ENCODE measurements at places on chromosomes 4 and X.
A peak's percentile ranks its signal among the peaks of the same experiment; 100 is the strongest.

DNA sequence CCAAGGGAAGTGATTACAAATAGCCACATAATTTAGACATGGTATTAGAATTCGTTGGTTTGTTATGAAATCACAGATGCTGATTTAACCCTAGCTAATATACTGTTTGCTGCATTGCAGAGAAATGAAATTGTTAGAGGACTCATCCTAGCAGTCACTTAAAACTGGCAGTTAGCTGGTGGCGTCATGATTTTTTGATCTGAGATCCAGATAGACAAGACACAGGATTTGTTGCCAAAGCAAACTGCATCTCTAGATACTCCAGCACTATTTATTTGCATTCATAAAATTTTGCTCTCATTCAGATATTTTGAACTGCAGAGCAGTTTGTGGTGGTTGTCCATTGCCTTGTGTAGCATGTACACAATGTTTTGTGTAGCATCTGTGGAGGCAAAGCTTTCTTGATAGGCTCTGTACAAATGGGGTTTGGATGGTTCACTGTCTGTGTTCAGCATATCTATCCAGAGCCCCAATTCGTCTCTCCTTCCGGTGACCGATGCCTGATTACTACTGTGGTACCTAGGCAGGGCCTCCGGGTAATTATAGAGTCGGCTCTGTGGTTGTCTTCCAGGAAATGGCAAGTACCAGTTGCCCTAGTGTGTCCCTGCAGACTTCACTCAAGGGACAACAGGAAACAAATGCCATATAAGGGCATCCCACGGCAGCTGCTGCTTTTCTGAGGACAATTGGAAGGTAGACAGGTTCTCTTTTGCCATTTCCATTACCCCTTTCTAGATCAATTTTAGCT is 30.1 kb upstream of the SPARCL1 start:
- peaks cover 1% of the 10 kb centered on the region for H3K4me1 ChIP-seq
- no peak overlapping the region for H3K4me3 ChIP-seq
- no peak for DNase-seq
- H3K36me3 ChIP-seq = no peaks in the 10 kb centered on the region

DNA sequence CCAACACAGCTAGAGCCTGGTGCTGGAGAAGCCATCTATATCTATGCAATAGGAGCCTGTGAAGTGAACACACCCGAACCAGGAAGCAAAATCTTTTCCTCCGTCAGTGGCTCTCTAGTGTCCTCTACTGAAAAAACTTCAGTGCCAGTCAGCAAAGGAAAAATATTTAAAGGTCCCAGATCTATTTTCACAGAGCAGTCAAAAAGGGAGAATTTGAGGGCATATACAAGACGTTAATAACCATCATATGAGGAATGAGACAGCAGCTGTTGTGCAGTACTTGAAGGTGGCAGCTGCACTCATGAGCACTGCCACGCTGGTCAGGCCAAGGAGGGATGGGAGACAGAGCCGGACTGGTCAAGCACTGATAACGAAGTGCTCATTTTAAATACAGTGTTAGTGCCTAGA is 14.4 kb downstream of the MCUB start:
- DNase-seq = no peak
- no peak overlapping the region for H3K27ac ChIP-seq
- H3K36me3 ChIP-seq = no peaks in the 10 kb centered on the region
- H3K4me1 ChIP-seq = no peaks in the 10 kb centered on the region
- no peaks in the 10 kb centered on the region for H3K27me3 ChIP-seq

DNA sequence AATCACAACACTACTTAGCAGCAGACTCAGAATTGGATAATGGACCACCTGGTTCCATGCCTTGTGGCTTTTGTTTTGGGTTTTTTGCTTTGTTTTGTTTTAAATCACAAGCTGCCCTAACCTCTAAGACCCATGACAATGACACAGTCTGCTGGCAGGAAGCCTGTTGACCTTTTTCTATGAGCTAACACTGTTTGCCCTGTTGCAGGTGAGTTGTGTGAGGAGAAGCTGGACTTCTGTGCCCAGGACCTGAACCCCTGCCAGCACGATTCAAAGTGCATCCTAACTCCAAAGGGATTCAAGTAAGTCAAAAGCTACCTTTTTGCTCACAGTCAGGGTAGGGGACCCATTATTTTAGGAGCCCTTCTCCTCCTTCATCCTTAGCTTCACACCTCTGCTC is 110.8 kb upstream of the PACRGL start:
- peaks cover 31% of the 10 kb centered on the region for H3K36me3 ChIP-seq
- no peak overlapping the region for H3K27ac ChIP-seq
- H3K4me3 ChIP-seq = no peak overlapping the region

DNA sequence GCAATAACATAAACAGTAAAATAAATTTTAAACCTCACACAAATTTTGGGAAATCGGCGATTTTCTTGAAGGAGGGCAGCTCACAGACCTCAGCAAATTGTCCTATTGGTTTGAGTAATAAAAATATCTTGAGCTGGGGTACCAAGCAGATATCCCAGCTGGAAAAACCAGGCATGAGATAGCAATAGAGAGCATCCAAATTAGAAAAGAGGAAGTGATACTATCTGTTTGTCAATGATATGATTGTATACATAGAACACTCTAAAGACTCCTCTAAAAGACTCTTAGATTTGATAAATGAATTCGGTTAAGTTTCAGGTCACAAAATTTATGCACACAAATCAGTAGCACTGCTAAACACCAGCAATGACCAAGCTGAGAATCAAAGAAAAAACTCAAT is 90.5 kb upstream of the ACTRT1 start:
- H3K4me1 ChIP-seq = no peaks in the 10 kb centered on the region
- H3K27me3 ChIP-seq = no peaks in the 10 kb centered on the region
- H3K27ac ChIP-seq = no peak overlapping the region

- H3K4me3 ChIP-seq = no peak overlapping the region
- DNase-seq = no peak
- H3K36me3 ChIP-seq = no peaks in the 10 kb centered on the region
These were observed 75.9 kb downstream of the NAA11 start for GRCh38 chr4:79249881-79250503.

DNA sequence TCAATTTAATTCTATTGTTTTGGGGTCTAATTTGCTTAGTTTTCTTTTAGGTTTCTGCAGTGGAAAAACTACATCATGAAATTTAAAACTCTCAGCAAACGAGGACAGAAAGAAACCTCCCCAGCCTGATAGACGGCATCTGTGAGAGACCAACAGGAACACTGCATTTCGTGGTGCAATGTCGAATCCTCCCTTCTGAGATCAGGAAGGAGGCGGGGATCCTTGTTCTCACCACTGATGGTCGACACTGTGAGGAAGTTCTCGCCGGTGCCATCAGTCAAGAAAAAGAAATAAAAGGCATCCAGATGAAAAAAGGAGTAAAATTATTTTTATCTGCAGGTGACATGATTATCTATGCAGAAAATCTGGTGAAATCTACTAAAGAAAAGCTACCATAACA is 16.5 kb downstream of the GAK start:
- H3K27ac ChIP-seq = no peak overlapping the region
- H3K36me3 ChIP-seq = peaks cover 27% of the 10 kb centered on the region
- H3K4me1 ChIP-seq = peaks cover 4% of the 10 kb centered on the region
- no peaks in the 10 kb centered on the region for H3K27me3 ChIP-seq
- DNase-seq = peak; percentile 35
- H3K4me3 ChIP-seq = peak overlapping the region; percentile 32

DNA sequence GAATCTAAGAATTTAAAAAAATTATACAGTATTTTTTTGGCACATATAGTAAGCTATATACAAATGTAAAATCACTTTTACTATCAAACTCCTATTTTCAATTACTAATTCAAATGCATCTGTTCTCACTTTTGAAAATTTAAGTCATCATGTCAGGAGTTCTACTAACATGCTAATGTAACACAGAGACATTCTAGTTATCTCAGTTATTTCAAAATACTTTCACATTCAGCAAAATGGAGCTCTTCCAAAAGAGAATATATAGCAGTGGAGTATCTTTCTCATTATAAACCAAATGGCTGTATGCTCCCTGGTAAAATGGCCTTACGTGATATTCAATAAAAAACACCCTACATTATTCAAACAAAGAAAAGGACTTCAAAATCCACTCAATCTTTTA is 42.3 kb downstream of the RFC1 start:
- H3K36me3 ChIP-seq = peaks cover 4% of the 10 kb centered on the region
- no peaks in the 10 kb centered on the region for H3K27me3 ChIP-seq
- peaks cover 5% of the 10 kb centered on the region for H3K4me1 ChIP-seq
- no peak overlapping the region for H3K4me3 ChIP-seq

- peak overlapping the region; percentile 60 for H3K27ac ChIP-seq
- peaks cover 11% of the 10 kb centered on the region for H3K4me1 ChIP-seq
- H3K36me3 ChIP-seq = no peaks in the 10 kb centered on the region
- H3K4me3 ChIP-seq = no peak overlapping the region
These were observed 7.8 kb downstream of the PAPSS1 start for GRCh38 chr4:107712236-107712635.

DNA sequence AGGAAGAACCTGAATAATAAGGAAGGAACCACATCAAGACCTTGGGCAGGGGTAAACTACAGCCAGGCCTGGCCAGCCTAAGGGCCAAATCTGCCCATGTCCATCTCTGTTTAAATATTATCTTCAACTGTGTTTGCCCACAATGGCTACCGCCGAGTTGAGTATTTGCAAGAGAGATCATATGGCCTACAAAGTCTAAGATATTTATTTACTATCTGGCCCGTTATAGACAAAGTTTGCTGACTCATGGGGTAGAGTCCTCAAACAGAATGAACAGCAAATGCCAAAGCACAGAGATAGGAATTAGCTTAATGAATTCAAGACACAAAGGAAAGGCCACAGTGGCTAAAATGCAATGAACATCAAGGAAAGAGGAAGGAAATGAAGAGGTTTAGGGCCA is 44.8 kb downstream of the RPS6KA3 start:
- peaks cover 3% of the 10 kb centered on the region for H3K27me3 ChIP-seq
- H3K4me1 ChIP-seq = no peaks in the 10 kb centered on the region
- no peak overlapping the region for H3K27ac ChIP-seq
- H3K4me3 ChIP-seq = no peak overlapping the region

- DNase-seq = no peak
- H3K27ac ChIP-seq = no peak overlapping the region
These were observed 14.0 kb downstream of the TMEM154 start for GRCh38 chr4:152665691-152666395.

DNA sequence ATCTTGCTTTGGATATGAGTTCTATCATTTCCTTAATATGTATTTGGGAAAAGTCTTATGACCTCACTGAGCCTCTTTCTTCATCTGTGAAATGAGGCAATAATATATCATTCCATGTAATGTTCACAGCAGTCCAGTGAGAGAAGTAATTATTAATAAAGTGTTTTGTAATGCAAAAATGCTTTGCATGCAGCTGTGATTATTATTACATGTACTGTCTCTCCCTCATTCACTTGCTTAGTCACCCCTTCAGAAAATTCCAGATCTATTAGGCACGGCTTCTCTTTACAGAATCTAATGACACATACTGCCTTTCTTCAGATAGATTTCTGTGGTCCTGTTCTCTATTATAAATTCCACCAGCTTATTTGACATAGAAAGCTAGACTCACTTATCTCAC is 53.5 kb upstream of the FGF13 start:
- no peak for DNase-seq
- no peaks in the 10 kb centered on the region for H3K36me3 ChIP-seq
- no peak overlapping the region for H3K4me3 ChIP-seq
- H3K27ac ChIP-seq = no peak overlapping the region

DNA sequence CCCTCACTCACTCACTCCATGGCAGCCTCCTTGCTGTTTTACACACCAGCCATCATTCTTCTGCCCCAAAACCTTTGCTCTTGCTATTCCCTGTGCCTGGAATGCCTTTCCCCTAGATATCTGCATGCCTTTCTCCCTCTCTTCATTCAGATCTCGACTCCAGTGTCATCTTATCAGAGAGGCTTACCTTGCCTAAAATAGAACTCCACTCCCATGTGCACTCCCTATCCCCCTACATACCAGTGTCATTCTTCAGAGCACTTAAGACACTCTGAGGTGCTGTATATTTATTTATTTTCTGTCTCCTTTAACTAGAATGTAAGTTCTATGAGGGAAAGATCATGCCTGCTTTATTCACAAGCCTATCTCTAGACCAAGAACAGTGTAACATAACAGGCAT is 45.1 kb downstream of the ZGRF1 start:
- H3K27ac ChIP-seq = no peak overlapping the region
- no peak for DNase-seq
- H3K4me1 ChIP-seq = no peaks in the 10 kb centered on the region
- no peaks in the 10 kb centered on the region for H3K27me3 ChIP-seq
- no peak overlapping the region for H3K4me3 ChIP-seq

GRCh38 chr4:54913751-54914526 is 211.5 kb downstream of the KDR start:
- H3K4me1 ChIP-seq = peaks cover 3% of the 10 kb centered on the region
- H3K27ac ChIP-seq = no peak overlapping the region
- DNase-seq = peak; percentile 26
- H3K36me3 ChIP-seq = no peaks in the 10 kb centered on the region

DNA sequence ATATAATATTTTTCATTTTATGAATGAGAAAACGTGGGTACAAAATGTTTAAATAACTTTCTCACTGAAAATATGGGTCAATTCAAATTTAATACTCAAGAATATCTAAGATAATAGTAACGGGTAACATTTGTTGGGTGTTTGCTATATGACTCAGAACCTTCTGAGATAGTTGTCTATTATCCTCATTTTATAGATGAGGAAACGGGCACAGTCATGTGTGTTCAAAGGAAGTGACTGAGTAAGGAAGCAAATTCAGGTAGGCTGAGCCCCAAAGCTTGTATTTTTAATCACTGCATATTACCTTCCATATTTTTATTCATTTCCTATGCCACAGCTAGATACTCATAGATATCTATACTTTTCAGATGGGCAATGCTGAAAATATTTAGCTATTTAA is 12.2 kb upstream of the CAMK2D start:
- DNase-seq = no peak
- H3K4me1 ChIP-seq = no peaks in the 10 kb centered on the region
- H3K4me3 ChIP-seq = no peak overlapping the region

- H3K4me1 ChIP-seq = peaks cover 4% of the 10 kb centered on the region
- no peak overlapping the region for H3K4me3 ChIP-seq
- H3K27me3 ChIP-seq = no peaks in the 10 kb centered on the region
- DNase-seq = no peak
These were observed 30.3 kb upstream of the CLDN24 start for GRCh38 chr4:183352546-183352945.

- H3K27ac ChIP-seq = no peak overlapping the region
- no peak overlapping the region for H3K4me3 ChIP-seq
- H3K36me3 ChIP-seq = no peaks in the 10 kb centered on the region
- H3K27me3 ChIP-seq = no peaks in the 10 kb centered on the region
- no peak for DNase-seq
These were observed 7.6 kb upstream of the USP53 start for GRCh38 chr4:119204916-119205315.

DNA sequence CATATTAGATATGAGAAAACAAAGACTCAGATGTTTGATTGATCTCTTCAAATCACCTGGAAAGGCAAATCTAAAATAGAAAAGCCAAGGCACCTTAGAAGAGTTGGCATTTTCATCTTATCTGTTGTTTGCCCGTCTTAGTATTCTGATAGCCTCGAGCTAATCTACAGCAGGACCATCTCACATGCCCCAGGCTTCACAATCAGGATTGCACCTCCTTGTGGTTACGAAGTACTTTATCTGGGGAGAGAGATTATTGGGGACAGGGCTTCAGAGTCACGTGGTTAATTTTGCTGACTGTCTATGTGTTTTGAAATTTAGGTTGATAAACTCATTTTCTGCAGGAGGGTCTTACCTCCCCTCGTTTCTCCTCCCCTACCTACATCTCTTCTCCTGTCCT is 313.1 kb upstream of the ANXA10 start:
- no peaks in the 10 kb centered on the region for H3K36me3 ChIP-seq
- H3K27ac ChIP-seq = no peak overlapping the region
- no peaks in the 10 kb centered on the region for H3K27me3 ChIP-seq
- H3K4me3 ChIP-seq = no peak overlapping the region

GRCh38 chr4:6087669-6088341 is 69.6 kb upstream of the C4orf50 start:
- H3K36me3 ChIP-seq = no peaks in the 10 kb centered on the region
- no peaks in the 10 kb centered on the region for H3K4me1 ChIP-seq

Data from mesenchymal stem cell (in vitro differentiated cells and primary cell).